Stimulated activated CD4-positive, alpha-beta T cell treated with anti-CD3 and anti-CD28 coated beads, Interleukin-15, amount 100 ng/mL, for 1 hour (primary cell): ENCODE measurements at places on chromosomes 16 and 17.
A peak's percentile ranks its signal among the peaks of the same experiment; 100 is the strongest.

DNA sequence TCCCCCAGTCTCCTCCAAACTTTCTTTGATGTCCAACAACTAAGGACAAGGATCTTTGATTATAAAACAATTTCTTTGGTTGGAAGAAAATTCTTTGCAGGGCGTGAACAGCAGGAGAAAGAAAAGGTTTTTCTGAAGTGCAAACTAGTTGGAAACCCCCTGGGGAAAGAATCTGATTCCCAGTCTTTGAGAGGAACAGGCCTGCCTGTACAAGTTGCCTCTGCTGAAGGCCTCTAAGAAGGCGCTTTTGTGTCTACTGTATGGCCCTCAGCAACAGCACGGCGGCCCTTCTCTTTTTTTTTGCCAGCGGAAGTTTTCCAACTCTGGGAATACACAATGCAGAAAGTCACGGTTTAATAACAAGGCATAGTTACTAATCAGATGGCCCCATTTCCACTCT is 14.0 kb downstream of the RNF43 start:
- DNase-seq = no peak

DNA sequence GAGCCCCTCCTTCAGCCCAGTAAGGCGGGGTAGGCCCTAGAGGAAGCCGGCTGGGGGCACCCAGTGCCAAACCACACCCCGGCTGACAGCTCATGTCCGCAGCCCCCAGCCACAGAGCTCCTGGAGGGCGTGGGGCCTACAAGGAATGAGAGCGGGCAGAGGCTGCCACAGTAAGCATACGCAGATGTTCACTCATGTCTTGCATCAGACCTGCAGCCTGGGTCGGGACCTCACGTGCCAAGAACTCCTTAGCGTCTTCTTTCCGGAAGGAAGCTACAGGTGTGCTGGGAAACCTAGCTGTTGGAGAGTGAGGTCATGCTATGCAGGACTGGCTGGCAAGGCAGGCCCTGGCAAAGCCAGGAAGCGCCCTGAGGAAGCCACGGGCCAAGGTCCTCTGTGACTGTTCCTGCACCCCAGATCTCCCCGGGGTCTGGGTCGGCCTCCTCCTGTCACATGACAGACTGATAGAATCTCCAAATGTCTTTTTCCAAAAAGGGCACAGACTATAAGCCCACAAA is 1.6 kb downstream of the ZNF598 start:
- no peak for DNase-seq

- no peak for DNase-seq
These were observed 32.5 kb downstream of the SPHK1 start for GRCh38 chr17:76416899-76417298.

DNA sequence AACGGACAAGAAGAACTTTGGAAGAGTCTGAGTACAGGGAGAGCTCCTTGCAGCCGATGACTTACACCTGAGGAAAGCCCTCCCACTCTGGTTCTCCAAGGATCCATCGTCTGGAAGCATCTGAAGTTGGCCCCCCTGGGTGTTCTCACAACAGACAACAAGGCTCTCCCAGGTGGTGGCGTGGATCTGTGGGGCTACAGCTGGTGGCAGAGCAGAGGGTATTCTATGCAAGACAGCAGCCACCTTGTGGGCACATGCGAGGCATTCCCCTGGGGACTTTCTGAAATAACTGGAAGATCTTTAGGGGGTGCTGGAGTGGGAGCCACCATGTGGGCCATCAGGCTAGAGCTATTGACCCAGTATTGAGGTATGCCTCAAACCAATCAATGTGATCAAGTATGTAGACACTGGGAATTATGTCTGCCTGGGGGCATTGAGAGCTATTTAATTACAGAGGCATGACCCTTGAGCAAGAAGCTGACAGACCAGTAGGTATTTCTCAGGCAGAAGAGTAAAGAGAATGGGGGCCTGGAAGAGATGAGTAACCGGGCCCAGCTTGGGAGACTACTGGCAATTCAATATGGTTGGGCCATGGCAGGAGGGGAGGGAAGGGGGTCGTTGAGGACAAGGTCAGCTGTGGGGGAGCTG is 6.9 kb upstream of the KRT19 start:
- DNase-seq = no peak

DNA sequence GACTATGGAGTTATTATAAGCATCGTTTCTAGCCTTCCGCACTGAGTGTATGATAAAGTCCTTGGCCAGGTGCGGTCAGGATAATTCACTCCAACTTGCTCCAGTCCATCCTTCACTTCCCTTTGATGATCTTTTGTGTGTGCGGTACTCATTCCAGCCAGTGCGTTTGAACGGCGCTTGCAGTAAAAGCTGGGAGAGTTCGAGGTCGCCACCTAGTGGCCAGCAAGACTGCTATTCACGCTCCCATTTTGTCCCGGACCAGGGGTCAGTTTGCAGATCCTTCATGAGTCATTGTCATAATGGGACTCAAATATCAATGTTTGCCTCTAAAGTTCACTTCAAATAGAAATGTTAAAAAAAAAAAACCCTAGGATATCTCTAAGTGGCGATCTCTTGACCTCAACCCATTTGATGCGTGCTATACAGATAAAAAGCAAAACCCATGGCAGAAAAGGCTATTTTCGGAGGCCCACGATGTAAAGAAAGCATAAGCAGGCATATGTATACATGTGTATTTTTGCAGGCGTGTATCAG is 417.1 kb downstream of the TMEM114 start:
- no peak for DNase-seq

DNA sequence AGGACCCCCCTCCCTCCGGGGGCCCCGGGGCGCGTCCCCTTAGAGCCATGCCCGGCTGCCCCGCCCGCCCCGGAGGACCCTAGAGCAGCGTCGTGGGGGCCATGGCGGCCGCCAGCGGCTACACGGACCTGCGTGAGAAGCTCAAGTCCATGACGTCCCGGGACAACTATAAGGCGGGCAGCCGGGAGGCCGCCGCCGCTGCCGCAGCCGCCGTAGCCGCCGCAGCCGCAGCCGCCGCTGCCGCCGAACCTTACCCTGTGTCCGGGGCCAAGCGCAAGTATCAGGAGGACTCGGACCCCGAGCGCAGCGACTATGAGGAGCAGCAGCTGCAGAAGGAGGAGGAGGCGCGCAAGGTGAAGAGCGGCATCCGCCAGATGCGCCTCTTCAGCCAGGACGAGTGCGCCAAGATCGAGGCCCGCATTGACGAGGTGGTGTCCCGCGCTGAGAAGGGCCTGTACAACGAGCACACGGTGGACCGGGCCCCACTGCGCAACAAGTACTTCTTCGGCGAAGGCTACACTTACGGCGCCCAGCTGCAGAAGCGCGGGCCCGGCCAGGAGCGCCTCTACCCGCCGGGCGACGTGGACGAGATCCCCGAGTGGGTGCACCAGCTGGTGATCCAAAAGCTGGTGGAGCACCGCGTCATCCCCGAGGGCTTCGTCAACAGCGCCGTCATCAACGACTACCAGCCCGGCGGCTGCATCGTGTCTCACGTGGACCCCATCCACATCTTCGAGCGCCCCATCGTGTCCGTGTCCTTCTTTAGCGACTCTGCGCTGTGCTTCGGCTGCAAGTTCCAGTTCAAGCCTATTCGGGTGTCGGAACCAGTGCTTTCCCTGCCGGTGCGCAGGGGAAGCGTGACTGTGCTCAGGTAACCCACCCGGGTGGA is 759 bp downstream of the ALKBH5 start:
- DNase-seq = peak; percentile 34

DNA sequence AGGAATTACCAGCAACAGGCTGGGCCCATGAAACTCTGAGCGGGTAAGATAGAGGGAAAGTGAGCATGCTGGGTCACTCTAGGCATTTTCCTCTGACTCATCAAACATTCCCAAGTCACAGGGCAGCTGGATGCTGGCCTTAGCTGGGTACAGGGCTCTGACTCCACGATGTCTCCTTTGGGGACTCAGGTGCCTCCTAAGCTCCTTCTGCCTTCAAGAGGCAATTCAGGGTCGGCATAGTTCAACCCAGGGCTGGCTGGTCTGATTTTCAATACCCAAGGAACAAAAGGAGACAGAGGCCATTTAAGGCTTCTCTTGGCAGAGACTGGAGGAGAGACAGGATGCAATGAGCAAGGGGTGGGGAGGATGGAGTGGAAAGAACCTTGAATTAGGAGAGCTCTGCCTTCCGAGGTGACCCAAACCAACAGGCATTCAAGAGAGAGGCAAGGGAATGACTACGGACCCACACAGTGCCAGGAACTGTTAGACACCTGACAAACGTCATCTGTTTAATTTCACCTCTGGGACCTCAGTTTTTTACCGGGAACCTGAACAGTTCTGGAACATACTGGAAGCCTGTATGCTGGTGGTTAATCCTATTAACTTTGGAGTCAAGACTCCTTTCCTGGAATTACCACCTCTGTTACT is 910 bp downstream of the WBP2 start:
- no peak for DNase-seq

- no peak for DNase-seq
These were observed 206.9 kb downstream of the RAB11FIP4 start for GRCh38 chr17:31598399-31598782.

GRCh38 chr16:8961811-8962390 is 1.8 kb downstream of the USP7 start:
- DNase-seq = no peak
